ENCODE measurements at places on chromosomes 4 and X. TPM values are rescaled to one million over a fixed set of nuclear protein-coding genes. Genes with fewer than 3 reads are reported as not detected.

UGT2B11 gene
- total RNA-seq, result not detected

AMER1 gene
- total RNA-seq, result 4.6 TPM

MAP7D2 gene
- total RNA-seq, result 0.17 TPM

MGARP gene
- total RNA-seq, result not detected

VSIG4 gene
- 0.48 TPM for total RNA-seq

VCX gene
- not detected for total RNA-seq

FRMD7 gene
- total RNA-seq, result not detected

PABPC1L2B gene
- total RNA-seq, result not detected

MAGEA8 gene
- not detected for total RNA-seq

CFP gene
- 14.1 TPM for total RNA-seq

PCDH18 gene
- total RNA-seq, result not detected

NAA11 gene
- not detected for total RNA-seq

SMARCA5 gene
- 52.4 TPM for total RNA-seq

ZNF732 gene
- not detected for total RNA-seq

SHISA3 gene
- 0.85 TPM for total RNA-seq

P2RY8 gene
- 87.6 TPM for total RNA-seq

FHIP1A gene
- total RNA-seq, result 0.83 TPM

MAGEB1 gene
- total RNA-seq, result not detected

CCNB3 gene
- 1.2 TPM for total RNA-seq

Data from activated naive CD8-positive, alpha-beta T cell treated with anti-CD3 and anti-CD28 coated beads, Interleukin-2, amount 10 ng/mL, durations not matched to agents 7 days and 5 days (primary cell).